ENCODE measurements at places on chromosomes 1 and 21. TPM values are rescaled to one million over a fixed set of nuclear protein-coding genes. Genes with fewer than 3 reads are reported as not detected.
A peak's percentile ranks its signal among the peaks of the same experiment; 100 is the strongest.

- H3K36me3 ChIP-seq: no peaks in the 10 kb centered on the region
- peaks cover 88% of the 10 kb centered on the region for H3K4me1 ChIP-seq
- peak overlapping the region; percentile 81 for H3K27ac ChIP-seq
These were observed 25.9 kb upstream of the PEF1 start for GRCh38 chr1:31670593-31670964.

- H3K27me3 ChIP-seq: no peaks in the 10 kb centered on the region
- peaks cover 37% of the 10 kb centered on the region for H3K4me1 ChIP-seq
- peak overlapping the region; percentile 98 for H3K27ac ChIP-seq
- peak overlapping the region; percentile 71 for H3K4me3 ChIP-seq
These were observed 12.2 kb upstream of the RGS16 start for GRCh38 chr1:182616130-182617013.

DNA sequence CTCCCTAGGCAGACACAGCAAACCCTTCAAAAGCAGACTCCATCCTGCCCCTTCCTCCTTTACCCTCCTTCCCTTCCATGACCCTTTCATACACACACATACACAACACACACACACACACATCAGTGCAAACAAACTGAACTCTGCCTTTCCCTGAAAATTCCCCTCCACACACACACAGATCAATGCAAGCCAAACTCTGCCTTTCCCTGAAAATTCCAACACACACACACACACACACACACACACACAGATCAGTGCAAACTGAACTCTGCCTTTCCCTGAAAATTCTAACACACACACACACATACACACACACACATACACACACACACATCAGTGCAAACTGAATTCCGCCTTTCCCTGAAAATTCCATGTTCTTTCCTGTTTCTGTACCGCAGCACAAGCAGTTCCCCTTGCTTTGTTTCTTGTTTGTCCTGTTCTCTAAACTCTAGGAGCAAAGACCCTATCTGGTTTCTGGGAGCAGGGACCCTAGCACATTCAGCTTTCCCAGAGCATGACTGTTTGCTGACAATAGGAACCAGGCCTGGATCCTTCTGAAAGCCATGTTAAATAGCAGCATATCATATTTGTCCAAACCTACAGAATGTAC, 91.0 kb downstream of the PTPN14 start:
- DNase-seq: no peak
- no peak overlapping the region for H3K4me3 ChIP-seq
- peaks cover 4% of the 10 kb centered on the region for H3K36me3 ChIP-seq
- no peak overlapping the region for H3K27ac ChIP-seq

- no peak overlapping the region for H3K27ac ChIP-seq
- H3K36me3 ChIP-seq: no peaks in the 10 kb centered on the region
- H3K4me1 ChIP-seq: no peaks in the 10 kb centered on the region
- no peaks in the 10 kb centered on the region for H3K27me3 ChIP-seq
- no peak for DNase-seq
- no peak overlapping the region for H3K4me3 ChIP-seq
These were observed 3879.7 kb downstream of the SRGAP2C start for GRCh38 chr1:125064481-125064880.

GRCh38 chr21:45516671-45517151, 25.5 kb downstream of the SLC19A1 start:
- H3K36me3 ChIP-seq: peaks cover 23% of the 10 kb centered on the region
- no peaks in the 10 kb centered on the region for H3K4me1 ChIP-seq
- no peak overlapping the region for H3K27ac ChIP-seq
- H3K27me3 ChIP-seq: no peaks in the 10 kb centered on the region

DNA sequence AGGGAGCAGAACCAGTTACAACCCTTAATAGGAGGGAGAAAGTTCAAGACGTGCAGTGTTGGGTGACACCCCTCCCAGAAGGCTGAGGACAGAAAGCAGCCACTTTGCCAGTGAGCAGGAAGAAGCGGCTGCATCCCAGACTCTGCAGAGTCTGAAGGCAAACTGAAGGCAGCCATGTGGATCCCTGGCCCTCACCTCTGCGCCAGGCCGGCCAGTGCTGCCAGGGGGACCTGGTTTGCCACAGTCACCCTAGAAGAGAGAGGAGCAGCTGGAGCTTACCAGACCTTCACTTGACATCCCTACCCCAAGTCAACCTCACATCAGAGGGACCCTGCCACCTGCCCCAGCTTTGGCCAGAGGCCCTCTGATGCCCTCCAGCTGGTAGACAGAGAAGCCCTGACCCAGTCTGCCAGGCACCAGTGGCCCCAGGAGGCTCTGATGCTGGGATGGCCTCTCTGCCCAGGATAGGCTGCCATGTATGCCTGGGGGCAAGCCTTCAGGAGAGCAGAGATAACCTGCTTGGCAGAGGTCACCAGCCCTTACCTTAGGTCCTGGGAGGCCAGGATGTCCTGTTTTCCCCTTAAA, 16.3 kb upstream of the PEF1 start:
- peaks cover 7% of the 10 kb centered on the region for H3K36me3 ChIP-seq
- no peak overlapping the region for H3K27ac ChIP-seq

DNA sequence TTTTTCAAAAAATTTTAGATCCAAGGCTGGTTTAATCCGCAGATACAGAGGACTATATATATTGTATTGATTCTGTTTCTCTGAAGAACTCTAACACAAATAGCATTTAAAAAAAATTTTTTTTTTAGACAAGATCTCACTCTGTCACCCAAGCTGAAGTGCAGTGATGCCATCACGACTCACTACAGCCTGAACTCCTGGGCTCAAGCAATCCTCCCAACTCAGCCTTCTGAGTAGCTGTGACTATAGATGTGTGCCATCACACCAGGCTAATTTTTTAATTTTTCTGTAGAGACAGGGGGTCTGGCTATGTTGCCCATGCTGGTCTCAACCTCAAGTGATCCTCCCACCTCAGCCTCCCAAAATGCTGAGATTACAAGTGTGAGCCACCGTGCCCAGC, 3.0 kb downstream of the ANKRD45 start:
- no peak overlapping the region for H3K27ac ChIP-seq
- H3K27me3 ChIP-seq: peaks cover 33% of the 10 kb centered on the region
- no peak for DNase-seq
- H3K36me3 ChIP-seq: no peaks in the 10 kb centered on the region
- H3K4me3 ChIP-seq: no peak overlapping the region
- H3K4me1 ChIP-seq: peaks cover 13% of the 10 kb centered on the region

- no peak overlapping the region for H3K27ac ChIP-seq
- H3K4me3 ChIP-seq: no peak overlapping the region
- H3K4me1 ChIP-seq: no peaks in the 10 kb centered on the region
- no peaks in the 10 kb centered on the region for H3K27me3 ChIP-seq
These were observed 232.8 kb upstream of the PTBP2 start for GRCh38 chr1:96488777-96489176.

GRCh38 chr1:215807911-215808436, 240.9 kb downstream of the KCTD3 start:
- H3K27ac ChIP-seq: no peak overlapping the region
- H3K4me3 ChIP-seq: no peak overlapping the region
- H3K4me1 ChIP-seq: no peaks in the 10 kb centered on the region
- no peak for DNase-seq
- H3K36me3 ChIP-seq: no peaks in the 10 kb centered on the region

DNA sequence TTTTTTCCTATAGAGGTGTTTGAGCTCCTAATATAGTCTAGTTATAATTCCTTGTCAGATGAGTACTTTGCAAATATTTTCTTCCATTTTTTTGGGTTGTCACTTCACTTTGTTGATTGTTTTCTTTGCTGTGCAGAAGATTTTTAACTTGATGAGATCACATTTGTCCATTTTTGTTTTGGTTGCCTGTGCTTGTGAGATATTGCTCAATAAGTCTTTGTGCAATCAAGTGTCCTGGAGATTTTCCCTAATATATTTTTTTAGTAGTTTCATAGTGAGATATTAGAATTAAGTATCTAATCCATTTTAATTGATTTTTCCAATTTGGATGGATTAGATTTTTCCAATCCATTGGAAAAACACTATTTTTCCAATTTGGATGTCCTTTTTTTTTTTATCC, 1395.5 kb downstream of the PLA2G4A start:
- H3K36me3 ChIP-seq: no peaks in the 10 kb centered on the region
- no peak overlapping the region for H3K4me3 ChIP-seq
- H3K27ac ChIP-seq: no peak overlapping the region
- no peaks in the 10 kb centered on the region for H3K27me3 ChIP-seq
- H3K4me1 ChIP-seq: no peaks in the 10 kb centered on the region

DNA sequence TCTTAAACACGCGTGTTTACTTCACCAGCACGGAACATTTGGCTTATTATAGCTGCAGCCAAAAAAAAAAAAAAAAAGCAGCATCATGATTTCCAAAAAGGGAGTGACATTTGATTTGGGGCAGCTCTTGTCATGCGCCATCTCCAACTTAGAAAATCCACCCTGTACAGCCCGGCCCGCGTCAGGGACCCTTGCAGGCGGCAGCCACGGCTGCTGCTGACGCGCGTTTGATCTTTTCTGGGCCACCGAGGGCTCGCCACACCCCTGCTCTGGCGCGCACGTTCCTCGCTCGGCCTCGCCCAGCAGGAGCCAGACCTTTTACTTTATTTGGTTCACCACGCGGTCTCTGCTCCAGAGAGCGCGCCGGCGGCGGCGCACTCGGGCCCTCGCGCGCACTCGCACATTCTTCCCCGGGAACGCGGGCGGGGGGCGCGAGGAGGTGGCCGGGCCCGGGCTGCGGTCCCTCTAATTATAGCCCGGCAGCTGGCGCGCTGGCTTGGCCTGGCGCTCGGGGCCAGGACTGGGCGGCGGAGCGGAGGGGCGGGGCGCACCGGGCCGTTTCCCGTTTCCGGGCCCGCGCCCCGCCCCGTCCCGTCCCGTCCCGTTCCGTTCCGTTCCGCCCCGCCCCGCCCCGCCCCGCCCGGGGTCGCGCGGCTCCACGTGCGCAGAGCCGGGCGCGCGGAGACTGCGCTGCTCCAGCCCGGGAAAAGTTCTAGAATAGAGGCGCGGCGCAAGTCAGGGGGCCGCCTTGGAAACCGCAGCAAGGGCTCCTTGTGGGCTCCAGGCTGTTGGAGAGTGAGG, 10.2 kb downstream of the IRF2BP2 start:
- peak overlapping the region; percentile 100 for H3K27ac ChIP-seq
- peaks cover 65% of the 10 kb centered on the region for H3K4me1 ChIP-seq
- peaks cover 3% of the 10 kb centered on the region for H3K36me3 ChIP-seq
- peak overlapping the region; percentile 87 for H3K4me3 ChIP-seq

- peaks cover 19% of the 10 kb centered on the region for H3K36me3 ChIP-seq
- DNase-seq: no peak
- peaks cover 21% of the 10 kb centered on the region for H3K27me3 ChIP-seq
- no peak overlapping the region for H3K27ac ChIP-seq
These were observed 2.2 kb downstream of the PAQR6 start for GRCh38 chr1:156245451-156246232.

GRCh38 chr1:169511316-169512005, 25.7 kb upstream of the SLC19A2 start:
- no peaks in the 10 kb centered on the region for H3K27me3 ChIP-seq
- peaks cover 18% of the 10 kb centered on the region for H3K4me1 ChIP-seq
- no peak for DNase-seq
- H3K4me3 ChIP-seq: no peak overlapping the region

The SPRR4 gene
- not detected for total RNA-seq

The PDC gene
- not detected for total RNA-seq

The CASZ1 gene
- total RNA-seq: 56.3 TPM

The TFF3 gene
- total RNA-seq: 2.9 TPM

The LEMD1 gene
- total RNA-seq: not detected

The VPS26C gene
- total RNA-seq: 54.2 TPM

Measured in left ventricle myocardium inferior (tissue), 1 donor.